ENCODE measurements at places on chromosomes 5 and 9.

GRCh38 chr5:439636-440035, 3.3 kb upstream of the EXOC3 start:
- no peak for DNase-seq

GRCh38 chr5:10564838-10565784, 1.2 kb downstream of the ANKRD33B start:
- no peak for DNase-seq

DNA sequence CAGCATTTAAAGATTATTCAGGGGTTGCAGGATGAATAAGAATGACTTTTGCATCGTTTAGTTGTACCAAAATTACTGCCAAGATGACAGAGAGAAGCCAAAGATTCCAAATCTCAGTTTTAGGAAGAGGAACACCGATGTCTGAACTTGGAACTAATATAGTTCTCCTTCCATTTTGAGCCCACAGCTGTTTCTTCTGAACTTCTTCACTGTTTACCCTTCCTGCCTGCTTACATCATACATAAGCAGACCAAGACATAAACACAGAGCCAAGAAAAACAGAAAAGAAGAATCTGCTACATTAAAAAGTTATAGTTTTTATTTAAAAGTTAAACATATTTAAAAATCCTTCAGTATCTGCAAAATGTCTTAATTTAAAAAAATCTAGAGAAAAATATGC, 146.9 kb upstream of the RAPGEF1 start:
- DNase-seq = no peak

DNA sequence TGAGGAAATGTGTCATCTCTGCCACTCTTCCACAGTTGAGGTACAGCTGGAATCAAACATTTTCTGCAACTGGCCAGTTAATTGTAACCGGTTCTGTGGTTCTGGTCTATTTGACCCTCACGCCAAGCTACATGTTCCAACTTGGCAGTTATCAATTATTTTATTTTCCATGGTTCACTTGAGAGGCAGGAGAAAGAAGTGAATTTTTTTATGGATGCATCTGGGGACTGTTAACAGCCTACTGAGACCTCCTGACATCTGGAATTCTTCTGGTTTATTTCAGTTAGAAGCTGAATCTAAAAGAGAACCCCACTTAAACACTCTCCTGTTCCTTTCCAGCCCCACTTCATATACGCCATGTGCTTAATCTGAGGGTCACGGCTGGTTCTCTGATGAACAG, 372.3 kb downstream of the DNAH5 start:
- DNase-seq = no peak

DNA sequence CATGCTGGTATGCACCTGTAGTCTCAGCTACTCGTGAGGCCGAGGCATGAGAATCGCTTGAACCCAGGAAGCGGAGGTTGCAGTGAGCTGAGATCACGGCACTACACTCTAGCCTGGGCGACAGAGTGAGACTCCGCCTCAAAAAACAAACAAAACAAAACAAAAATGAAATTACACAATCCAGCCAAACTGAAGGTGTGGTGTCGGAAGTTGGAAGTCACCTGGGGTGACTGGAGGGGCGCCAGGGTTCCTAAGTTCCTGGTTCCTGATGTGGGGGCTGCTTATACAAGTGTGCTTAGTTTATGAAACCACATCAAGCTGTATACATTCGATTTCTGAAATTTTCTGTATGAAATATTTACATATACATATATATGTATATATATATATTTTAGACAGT, 3.7 kb upstream of the DOLPP1 start:
- DNase-seq = no peak

- no peak for DNase-seq
Measured at GRCh38 chr5:53029608-53030007, 40.5 kb downstream of the ITGA2 start.

GRCh38 chr5:72441094-72441723, 66.0 kb downstream of the ZNF366 start:
- DNase-seq = no peak

GRCh38 chr5:21424907-21425306, 1428.2 kb downstream of the CDH12 start:
- no peak for DNase-seq

DNA sequence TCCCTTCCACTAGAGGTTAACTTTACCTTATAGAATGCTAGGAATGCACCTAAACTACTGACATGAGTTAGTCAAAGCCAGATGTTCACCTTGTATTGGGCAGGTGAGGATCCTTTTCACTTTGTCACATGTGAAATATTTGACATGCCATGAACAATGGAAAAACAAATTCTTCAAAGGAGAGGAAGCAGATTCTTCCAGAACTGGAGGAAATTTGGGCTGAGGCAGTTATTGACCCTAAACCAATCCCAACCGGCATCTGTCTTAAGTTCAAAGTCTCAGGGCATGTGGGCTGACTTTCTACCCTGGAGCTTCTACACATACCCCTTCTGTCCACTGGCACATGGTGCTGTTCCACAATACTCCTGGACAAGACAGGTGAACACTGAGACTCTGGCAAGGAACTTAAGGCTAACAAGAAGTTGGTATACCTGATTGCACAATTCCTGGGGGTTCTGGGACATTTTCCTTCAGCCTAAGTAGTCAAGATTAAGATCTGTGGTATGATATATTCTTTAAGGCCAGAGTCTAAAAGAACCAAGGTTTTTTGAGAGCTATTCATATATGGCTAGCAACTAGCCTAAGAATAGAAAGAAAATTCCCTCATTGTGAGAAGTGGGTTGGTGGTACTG, 2.6 kb downstream of the VLDLR start:
- DNase-seq = no peak

DNA sequence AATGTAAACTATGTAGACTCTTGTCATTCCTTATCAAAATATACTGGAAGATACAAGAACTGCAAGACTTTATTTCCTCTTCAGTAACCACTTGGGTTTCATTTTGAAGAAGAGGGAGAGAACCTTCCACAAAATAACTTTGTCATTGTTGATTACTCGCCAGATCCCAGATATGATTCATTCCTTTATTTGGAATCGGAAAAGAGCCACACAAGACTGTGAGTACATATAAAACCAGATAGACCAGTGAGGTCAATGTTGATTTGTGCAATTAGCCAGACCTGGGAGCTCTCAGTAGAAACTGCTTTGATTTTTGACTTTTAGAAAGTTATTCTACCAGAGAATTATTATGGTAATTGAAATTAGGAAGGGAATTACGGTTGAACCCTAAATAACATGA, 146.1 kb downstream of the TMEM167A start:
- DNase-seq = no peak

DNA sequence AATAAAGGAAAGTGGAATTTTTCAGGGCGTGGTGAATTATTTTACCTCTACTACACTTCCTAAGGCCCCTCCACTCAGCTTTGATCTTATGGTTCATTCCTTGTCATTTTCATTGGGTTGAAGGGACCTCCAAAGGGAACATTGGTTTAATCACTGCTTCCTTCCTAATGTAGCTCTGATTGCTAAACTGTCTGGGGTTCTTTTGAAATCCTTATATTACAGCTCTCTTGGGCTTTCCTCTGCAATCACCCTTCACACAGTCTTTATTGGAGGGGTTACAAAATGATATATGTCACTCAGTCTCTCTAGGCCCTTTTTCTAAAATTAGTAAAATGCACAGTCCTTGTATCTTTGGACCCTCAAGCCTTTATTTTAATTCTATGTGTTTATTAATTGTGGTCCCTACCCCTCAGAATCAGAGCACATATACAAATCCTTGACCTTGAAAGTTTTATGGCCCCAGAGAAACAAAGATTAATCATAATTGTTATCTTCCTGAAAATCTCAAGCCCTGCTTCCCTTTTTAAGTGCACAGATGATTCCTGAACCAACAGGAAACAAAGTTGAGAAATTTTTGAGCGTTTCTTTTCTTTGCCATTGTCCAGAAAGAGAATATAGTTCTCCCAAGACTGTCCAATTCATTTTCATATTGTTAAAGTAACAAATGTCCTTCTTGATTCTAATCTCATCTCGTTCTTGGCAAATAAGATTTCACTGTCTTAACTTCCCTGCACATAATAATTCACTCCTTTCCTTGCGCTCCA, 330.0 kb downstream of the ARRDC3 start:
- no peak for DNase-seq

GRCh38 chr5:117888688-117889087, 1099.7 kb downstream of the DTWD2 start:
- DNase-seq = no peak

DNA sequence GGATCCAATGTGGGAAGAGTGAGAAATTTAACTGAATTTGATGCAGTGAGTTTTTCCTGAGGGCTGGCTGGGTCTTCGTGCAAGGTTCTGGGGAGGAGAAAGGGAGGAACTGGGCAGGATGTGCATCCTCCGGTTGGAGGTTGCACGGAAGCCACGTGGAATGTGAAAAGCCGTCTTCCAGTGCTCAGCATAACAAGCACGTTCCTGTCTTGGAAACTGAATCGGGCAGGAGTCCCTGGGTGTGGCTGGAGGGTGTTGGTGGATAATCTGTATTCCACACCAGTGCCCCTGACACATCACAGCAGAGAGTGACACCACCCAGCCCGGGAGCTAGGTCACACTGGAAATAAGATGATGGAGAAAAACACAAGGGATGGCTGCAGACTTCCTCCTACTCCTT, 154.3 kb downstream of the C5orf15 start:
- DNase-seq = no peak

GRCh38 chr9:27659571-27659970, 86.3 kb upstream of the C9orf72 start:
- DNase-seq = no peak

- DNase-seq = peak; percentile 20
Measured at GRCh38 chr5:124342027-124342471, 404.4 kb downstream of the ZNF608 start.

DNA sequence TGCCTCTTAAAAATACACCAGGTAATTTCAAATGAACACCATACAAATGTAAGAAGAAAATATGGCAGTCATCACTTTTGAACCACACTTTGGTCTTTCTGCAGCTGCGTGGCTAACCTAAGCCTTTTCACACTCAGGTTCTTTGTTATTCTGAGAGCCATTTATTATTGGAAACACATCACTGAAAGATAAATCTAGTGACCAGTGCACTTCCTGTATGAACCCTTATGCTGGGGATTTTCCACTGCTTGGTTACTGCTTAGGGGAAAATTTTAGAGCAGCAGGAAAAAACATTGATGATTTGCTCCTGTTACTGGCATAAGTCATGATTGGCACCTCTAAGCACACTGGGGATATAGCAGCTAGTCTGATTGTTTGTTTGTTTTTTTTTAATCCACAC, 58.6 kb upstream of the RANBP3L start:
- DNase-seq = no peak

- DNase-seq = no peak
Measured at GRCh38 chr5:83921666-83922193, 201.1 kb upstream of the HAPLN1 start.

DNA sequence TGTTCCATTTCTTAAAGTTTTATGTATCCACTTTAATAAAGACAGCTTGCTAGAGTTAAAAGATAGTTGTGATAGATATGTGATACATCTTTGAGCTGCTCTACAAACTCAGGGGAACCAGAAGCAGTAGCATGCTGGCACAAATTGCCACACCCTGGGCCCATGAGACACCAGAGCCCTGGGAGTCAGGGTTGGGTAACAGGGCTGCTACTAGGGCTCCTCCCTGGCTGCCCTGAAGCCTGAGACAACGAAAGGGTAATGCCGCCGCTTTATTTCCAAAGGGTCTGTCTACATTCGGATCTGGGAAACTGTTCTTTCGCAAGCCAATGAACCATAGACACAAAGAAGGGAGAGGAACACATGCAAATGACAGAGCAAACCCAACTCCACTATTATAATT, 29.2 kb downstream of the PTPN3 start:
- no peak for DNase-seq

- DNase-seq = no peak
Measured at GRCh38 chr5:11153670-11154382, 392.8 kb upstream of the DAP start.

DNA sequence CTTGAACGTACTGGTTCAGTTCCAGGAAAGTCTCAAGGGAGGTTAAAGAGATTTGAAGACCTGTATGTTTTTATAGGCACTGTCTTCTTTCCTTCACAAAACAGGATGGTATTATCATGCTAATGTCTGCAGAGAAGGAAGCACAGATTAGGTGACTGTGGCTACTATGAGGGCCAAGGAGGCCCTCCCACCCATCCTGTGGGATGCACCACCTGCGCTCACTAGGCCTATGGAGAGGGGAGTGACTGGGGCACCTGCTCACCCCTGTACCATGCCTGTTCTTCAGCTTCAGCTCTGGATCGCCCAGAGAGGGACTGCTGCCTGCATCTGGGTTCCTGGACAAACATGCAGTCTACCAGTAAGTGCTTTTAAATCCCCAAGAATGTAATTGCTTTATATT, 469.4 kb downstream of the CCDC171 start:
- DNase-seq = no peak

GRCh38 chr5:150587856-150588595, 52.4 kb upstream of the SYNPO start:
- DNase-seq = no peak

DNA sequence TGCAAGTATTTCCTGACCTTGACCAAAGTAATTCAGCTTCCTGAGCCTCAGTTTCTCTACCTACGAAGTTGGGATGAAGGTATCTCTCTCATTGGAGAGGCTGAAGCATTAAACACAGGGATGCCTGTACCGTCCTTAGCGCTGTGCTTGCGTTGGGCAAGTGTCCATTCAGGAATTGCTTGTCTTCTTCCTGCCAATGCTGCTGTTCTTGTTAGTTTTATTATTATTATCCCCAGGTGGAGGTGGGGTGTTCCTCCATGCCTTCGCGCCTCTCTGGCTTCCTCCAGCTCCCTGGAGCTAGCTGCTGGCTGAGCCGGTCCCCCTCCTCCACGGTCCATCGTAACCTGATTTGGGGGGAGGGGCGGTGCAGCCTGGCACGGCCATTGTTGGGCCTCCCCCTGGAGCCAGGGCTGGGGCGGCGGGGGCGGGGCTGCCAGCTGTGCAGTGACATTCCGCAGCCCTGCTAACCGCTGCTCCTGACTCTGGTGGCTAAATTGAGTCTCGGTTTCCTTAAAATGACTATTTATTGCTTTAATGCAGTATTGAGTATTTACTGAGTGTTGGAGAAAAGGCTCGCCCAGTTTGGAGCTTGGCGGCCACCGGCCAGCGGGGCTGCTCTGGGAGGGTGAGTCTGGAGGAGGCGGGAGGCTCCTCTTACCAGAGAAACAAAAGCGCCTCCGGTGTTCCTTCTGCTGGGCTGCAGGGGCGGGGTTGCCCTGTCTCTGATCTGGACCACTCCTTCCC, 51.3 kb downstream of the LMX1B start:
- DNase-seq = no peak

DNA sequence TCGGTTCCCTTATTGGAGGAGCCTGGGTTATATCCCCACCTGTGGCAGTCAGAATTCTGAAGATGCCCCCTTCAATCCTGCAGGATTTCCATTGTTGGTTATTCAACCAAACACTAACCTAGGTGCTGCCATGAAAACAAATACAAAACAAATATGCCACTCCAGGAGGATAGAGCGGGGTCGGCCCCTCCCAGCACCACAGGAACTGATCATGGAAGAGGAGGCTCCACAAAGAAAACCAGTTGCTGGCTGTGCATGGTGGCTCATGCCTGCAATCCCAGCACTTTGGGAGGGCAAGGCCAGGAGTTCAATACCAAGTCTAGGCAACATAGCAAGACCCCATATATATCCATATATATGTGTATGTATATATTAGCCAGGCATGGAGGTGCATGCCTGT, 13.2 kb upstream of the ADGRD2 start:
- no peak for DNase-seq

- DNase-seq = no peak
Measured at GRCh38 chr5:96076451-96076850, 114.8 kb upstream of the ELL2 start.

GRCh38 chr9:82081496-82081895, 92.9 kb downstream of the SPATA31D1 start:
- DNase-seq = no peak

- DNase-seq = no peak
Measured at GRCh38 chr5:104199771-104200170, 637.2 kb upstream of the NUDT12 start.
